ENCODE measurements at places on chromosomes 7 and 10.

DNA sequence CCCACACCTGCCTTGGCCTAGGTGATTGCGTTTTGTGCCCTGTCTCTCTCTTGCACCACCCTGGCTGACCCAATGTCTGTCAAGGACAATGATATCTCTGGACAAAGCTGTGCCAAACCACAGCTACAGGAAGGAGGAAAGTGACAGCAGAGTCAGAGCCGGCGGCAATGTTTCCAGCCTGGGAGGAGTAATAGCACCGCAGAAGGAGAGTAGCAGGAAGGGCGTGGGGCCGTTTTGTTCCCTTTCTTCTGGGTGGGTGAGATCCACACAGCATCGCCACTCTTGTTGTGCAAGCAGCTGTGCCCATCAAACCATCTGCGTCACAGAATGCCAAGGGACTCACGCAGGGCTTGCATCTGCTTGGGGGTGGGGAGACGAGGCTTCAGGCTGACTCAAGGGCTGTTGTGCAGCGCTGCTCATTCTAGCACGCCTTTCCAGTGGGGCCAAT lies 341.6 kb upstream of the AUTS2 start:
- DNase-seq: no peak

GRCh38 chr10:26516540-26517101 lies 78.5 kb downstream of the APBB1IP start:
- DNase-seq: no peak

DNA sequence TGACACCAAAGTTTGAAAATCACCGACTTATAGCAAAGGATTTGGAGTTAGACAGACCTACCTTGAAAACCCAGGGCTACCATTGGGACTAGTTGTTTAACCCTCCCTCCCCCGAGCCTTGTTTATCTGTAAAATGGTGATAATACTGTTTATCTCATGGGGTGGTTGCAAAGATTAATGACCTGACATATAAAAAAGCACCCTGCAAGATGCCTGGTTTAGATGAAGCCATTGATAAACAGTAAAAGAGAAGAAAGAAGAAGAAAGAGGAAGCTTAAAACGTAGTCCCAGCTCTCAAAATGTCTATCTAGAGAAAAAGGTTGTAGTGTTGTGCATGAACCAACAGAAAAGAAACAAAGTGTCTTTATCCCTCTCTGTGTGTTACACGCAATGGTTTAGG lies 145.7 kb downstream of the FGFR2 start:
- DNase-seq: no peak

DNA sequence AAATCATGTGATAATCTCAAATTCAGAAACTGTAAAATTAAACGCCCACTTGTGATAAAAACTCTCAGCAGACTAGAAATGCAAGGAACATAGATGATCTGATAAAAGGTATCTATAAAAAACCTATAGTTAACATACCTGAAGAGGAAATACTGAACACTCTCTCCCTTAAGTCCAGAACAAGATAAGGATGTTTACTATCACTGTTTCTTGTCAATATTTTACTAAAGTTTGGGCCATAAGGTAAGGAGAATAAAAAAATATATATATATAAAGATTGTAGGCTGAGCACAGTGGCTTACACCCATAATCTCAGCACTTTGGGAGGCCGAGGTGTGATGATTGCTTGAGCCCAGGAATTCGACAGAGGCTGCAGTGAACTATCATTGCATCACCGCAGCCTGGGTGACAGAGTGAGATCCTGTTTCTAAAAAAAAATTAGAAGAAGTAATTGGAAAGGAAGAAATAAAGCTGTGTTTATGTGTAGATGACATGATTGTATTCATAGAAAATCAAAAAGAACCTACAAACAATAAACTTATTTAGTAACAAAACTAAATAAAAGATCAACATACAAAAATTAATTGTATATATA lies 28.4 kb downstream of the MPLKIP start:
- DNase-seq: no peak

GRCh38 chr7:159147687-159148086 lies 3.0 kb upstream of the VIPR2 start:
- no peak for DNase-seq

DNA sequence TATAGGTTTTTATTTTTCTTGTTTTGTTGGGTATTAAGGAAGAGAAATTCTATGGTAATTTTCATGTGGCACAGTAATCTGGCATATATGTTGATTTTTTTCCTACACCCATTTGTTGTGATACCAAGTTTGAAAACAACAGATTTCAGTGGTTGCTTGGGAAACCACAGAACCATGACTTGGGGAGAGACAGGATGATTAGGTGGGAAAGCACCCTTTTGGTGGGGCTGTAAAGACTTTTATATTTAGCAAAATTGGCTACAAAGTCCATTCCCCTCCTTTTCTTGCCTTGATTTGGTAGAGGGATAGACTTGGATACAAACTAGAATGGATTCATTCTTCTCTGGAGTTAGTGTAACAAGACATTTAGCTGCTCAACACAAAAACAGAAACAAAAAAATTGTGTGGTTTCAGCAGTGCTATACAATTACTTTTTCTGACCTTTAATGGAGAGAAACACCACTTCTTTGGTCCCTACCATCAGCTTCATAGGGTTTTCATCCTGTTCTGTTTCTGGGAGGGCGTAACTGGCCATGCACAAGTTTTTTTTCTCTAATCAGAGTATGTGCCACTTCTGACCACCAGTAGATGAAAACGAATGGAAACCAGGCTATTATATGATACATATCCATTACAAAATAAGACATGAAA lies 52.7 kb downstream of the FIGNL1 start:
- no peak for DNase-seq

- DNase-seq: no peak
Measured at GRCh38 chr10:103265717-103266329, 11.1 kb upstream of the INA start.

DNA sequence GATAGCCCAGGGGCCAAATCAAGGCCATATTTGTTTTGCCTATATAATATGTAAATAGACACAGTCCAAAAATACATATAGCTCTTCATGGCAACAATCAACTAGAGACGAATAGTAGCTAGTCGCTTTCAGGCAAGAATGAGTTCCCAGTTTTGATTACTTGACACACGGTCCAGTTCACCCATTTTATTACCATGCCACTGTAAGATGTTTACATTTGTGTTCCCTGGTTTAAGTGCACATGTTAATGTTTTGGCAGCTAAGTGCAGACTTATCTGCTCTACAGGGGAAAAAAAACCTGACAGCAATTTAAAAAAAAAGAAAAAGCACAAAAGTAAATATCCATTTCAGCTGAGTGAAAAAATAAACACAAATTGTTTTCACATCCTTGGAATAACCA lies 213.1 kb downstream of the TPK1 start:
- no peak for DNase-seq

DNA sequence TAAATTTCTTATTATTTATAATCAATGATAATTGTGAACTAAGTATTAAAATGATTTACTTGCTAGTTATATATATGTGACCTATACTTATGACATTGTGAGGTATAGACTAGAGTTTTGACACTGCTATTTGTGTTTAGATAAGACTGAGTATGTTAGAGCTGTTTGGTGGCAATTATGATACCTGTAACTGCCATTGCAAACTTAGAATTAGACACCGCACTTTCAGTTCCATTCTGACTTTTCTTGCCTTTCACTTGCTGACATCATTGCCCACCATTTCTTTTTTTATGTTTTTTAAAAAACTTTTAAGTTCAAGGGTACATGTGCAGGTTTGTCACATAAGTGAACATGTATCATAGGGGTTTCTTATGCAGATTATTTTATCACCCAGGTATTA lies 214.5 kb downstream of the MBL2 start:
- no peak for DNase-seq

DNA sequence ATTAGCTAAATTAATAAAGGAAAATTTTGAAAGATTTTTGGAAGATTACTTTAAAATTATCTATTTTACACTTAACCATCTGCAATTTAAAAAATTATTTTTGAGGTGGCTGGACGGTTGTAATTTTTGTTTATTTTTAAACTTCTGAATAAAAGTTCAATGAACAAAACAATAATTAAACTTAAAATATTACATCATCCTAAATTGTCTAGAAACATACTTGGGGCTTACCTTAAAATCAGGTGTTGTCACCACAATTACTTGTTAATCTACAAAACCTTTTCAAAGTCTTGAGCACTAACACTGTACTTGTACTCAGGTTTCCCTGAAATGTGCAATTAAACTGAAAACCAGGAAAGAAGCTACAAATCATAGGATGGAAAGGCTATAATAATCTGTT lies 328.3 kb downstream of the NXPH1 start:
- DNase-seq: no peak

DNA sequence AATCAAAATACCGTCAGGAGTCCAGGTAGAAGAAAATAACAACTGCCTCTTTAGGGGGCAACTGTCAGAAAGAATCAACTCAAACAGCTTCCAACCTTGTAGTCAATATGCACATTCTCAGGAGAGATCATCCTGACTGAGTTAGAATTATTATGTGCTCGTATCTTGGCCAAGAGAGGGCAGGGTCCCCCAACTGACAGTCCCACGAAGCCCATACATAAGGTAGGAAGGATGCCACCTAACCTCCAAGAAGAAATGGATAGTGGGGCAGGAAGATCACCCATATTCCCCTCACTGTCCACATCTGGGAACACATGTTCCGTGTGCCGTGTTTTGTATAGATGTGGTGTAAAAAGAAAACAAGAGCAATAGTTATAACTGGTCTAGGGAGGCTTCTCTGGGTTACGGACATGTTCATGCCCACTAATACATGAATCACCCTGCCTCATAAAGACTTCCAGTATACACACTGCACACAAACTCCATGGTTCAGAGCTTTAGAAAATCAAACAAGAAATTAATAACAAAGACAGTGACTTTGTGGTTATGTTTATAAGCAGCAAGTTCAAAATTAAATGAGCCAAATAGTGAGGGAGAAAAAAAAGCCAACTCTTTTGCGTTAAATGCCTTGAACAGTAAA lies 295.6 kb downstream of the FGFR2 start:
- no peak for DNase-seq

- no peak for DNase-seq
Measured at GRCh38 chr10:87866412-87866974, 3.1 kb downstream of the PTEN start.

DNA sequence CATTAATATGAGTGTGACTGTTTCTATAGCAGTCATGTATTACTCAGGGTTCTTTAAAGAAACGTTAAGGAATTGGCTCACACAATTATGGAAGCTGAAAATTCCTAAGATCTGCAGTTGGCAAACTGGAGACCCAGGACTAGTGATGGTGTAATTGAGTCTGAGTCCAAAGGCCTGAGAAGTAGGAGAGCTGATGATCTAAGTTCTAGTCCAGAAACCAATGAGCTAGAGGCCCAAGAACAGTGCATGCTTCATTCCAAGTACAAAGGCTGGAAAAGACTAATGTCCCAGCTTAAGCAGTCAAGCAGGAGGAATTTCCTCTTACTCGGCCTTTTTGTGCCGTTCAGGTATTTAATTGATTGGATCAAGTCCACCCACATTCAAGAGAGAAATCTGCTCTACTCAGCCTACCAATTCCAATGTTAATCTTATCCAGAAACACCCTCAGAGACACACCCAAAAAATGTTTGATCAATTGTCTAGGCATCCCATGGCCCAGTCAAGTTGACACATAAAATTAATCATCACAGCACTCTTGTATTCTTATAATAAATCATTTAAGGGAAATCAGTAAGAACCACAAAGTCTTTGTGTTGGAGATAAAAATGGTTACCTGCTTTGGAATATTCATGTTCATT lies 312.1 kb downstream of the PRKG1 start:
- no peak for DNase-seq

DNA sequence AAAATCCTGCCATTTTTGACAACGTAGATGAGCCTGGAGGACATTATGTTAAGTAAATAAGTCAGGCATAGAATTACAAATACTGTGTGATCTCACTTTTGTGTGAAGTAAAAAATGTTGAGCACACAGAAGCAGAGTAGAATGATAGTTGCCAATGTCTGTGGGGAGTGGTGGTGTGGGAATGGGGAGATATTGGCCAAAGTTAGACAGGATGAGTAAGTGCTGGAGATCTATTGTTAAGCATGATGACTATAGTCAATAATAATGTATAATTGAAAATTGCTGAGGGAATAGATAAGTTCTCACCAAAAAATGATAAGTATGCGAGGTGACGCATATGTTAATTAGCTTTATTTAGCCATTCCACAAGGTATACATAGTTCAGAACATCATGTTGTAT lies 92.0 kb downstream of the GPR85 start:
- no peak for DNase-seq

DNA sequence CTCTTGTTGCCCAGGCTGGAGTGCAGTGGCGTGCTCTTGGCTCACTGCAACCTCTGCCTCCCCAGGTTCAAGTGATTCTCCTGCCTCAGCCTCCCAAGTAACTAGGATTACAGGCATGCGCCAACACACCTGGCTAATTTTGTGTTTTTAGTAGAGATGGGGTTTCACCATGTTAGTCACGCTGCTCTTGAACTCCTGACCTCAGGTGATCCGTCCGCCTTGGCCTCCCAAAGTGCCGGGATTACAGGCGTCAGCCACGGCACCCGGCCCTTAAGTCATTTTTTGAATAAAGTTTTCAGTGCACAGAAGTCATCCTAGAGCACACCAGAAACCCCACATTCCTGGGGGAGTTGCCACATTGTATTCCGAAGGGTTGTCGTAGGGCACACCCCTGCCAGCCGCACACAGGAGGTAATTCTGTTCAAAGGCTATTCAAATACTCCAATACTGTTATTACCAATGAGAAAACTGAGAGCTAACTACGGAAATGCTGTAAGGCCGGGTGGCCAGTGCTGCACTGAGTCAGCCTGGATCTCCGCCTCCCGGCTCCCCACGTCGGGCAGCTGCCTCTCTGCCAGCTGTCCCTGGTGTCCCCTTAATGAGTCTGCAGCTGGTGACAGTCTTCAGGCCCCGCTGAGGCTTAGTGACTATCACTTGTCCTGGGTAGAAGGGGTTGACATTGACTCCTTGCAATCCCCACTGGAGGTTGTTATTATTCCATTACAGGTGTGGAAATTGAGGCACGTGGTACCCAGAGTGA lies 8.6 kb upstream of the RFC2 start:
- no peak for DNase-seq

DNA sequence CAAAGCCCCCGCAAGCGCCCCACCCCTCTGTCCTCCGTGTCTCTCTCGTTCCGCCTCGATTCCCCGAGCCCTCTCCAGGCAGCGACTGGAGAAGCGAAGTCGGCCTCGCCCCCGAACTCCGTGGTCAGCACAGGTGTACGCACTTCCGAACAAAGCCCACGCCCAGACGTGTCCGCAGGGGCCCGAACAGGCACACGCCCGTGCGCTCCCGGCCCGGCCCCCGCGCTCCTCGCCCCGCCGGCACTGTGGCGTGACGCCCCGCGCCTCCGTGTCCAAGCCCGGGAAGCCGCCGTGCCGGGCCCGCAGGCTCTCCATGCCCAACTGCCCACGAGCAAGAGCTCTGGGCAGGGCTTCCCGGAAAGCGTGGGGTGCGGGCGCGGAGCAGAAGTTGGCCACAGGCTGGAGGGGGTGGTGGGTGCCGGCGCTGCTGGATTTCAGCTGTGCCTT lies 662 bp downstream of the NRCAM start:
- DNase-seq: no peak

- DNase-seq: no peak
Measured at GRCh38 chr10:109974504-109975191, 33.1 kb upstream of the ADD3 start.

- no peak for DNase-seq
Measured at GRCh38 chr7:80208700-80209099, 74.1 kb downstream of the GNAI1 start.

GRCh38 chr7:71424166-71425035 lies 292.5 kb downstream of the GALNT17 start:
- DNase-seq: no peak
